ENCODE measurements at places on chromosomes 5 and 9.

GRCh38 chr9:135783540-135784245 lies 81.7 kb downstream of the KCNT1 start:
- DNase-seq, result no peak

DNA sequence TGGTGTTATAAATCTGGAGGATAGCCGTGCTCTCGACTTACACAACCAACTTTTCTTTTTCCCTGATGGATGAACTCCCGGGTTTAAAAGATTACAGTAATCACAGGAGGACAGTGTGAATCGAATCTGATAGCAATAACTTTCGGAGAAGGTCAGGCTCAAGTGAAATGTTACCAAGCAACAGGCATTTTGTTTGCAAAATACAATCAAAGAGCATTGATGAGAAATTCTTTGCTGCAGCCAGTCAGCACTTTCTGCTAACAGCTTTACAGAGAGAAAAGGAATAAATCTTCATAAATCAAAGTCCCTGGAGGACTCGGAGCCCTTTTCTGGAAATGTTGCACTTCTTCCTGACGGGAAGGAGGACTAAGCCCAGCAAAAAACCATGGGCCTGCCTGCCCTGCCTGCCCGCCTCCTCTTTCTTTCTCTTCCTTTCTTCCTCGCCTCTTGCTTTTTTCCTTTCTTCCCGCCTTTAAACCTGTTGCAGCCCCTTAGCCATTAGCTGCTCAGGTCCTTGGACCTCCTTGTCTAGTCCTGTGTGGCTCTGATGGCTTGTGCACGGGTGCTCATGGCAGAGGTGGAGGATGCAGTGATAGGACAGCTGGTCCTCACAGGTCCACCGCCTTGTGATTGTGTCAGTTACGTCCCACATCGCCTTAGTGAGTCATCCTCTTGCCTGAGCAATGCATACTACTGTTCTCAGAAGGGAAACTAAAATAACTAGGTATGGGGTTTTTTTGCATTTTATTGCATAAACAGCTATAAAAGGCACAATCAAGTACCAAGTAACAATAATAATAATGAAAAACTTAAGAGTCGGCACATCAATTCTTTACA lies 6.2 kb downstream of the DMRT3 start:
- DNase-seq, result no peak

- no peak for DNase-seq
These were observed 9.2 kb downstream of the TAF11L12 start for GRCh38 chr5:17619354-17619753.

GRCh38 chr5:14467886-14468285 lies 113.7 kb upstream of the OTULINL start:
- DNase-seq, result no peak

DNA sequence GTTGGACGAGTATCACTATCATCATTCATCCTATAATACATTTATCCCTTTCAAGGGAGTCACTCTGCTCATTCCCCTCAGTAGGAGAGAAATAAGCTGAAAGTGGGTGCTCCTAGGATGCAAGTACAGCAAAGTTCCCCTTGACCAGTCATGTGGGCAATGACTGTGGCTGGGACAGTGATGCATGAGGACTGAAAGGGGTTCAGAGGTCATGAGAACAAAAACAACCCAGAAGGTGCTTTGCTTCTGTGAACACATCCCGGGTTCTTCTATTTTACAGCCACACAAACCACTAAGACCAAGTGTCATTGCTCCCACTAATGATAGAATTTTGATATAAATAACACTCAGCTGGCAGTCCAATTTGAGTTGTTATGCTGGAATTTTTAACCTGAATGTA lies 177.8 kb upstream of the ADCY2 start:
- no peak for DNase-seq

GRCh38 chr9:129316281-129317030 lies 138.4 kb upstream of the IER5L start:
- DNase-seq, result no peak

GRCh38 chr5:52767766-52768480 lies 19.8 kb upstream of the ITGA1 start:
- DNase-seq, result no peak

DNA sequence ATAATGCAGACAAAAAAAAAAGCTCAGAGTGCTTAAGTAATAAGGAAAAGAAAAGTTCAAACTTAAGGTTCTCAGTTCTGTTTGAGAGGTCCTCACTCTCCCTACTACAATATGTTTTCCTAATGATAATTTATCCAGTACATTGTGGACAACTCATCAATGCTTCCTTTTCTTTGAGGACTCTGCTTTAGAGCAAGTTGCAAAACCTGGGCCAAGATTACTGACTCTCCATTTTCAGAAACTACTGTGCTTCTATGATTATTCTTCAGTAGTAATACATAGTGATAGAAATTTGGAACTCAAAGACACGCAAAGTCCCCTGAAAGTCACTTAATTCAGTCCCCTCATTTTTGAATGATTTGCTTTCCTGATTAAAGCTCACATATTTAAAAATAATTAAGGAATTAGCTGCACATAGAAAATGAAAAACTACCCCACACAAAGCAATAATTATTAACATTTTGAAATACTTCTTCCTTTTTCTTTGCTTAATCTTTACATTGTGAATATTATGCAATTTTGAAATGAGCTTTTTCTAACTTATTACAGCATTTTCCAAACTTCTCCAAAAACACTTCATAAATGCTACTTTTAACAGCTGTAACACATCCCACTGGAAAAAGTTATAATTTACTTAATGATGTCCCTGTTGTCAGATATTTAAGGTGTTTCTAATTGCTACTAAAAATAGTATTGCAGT lies 11.2 kb downstream of the CDKN2A start:
- no peak for DNase-seq

- no peak for DNase-seq
These were observed 5.4 kb downstream of the GFPT2 start for GRCh38 chr5:180347702-180348101.

GRCh38 chr9:33750307-33750838 lies 45.0 kb upstream of the PRSS3 start:
- DNase-seq, result no peak

- no peak for DNase-seq
These were observed 18.1 kb downstream of the C9orf50 start for GRCh38 chr9:129602598-129603415.

- no peak for DNase-seq
These were observed 28.8 kb downstream of the SLC25A25 start for GRCh38 chr9:128096616-128097536.

All from NCI-H774 (cell line).